ENCODE measurements at places on chromosomes 2 and 18.

DNA sequence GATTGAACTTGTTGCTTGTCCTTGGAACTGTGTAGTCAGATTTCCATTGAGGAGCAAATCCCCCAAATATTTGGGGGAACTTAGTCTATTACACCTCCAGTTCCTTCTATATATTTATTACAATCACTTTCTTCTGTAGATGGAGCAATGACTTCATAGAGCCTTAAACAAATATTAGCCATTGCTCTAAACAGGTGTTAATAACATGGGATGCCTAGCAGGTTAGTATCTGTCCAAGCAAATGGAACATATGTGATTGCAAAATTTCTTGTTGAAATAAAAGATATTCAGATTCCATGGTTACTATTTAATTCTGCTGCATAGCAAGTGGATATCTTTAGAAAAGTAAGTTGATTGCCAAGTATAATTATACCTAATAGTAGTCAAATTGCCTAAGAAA is 207.6 kb upstream of the NABP1 start:
- no peak for DNase-seq

DNA sequence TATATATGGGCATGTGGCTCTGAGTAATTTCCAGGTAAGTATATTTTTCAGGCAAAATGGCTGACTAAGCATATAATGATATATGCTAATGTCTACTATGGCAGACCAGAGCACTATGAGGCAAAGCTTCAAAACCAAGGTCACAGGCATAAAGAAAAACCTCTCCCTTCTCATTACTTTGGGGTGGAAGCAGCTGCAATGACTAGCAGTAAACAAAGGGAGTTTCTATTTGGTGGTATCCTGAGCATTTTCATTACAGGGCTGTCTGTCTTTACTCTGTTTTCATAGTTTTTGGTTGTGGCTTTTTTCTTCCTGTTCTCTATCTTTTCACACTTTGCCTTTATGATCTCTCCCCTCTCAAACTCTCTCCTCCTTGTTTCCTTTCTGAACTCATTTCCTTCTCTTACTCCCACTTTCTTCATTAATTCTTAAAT is 15.6 kb downstream of the PDE6D start:
- no peak for DNase-seq

DNA sequence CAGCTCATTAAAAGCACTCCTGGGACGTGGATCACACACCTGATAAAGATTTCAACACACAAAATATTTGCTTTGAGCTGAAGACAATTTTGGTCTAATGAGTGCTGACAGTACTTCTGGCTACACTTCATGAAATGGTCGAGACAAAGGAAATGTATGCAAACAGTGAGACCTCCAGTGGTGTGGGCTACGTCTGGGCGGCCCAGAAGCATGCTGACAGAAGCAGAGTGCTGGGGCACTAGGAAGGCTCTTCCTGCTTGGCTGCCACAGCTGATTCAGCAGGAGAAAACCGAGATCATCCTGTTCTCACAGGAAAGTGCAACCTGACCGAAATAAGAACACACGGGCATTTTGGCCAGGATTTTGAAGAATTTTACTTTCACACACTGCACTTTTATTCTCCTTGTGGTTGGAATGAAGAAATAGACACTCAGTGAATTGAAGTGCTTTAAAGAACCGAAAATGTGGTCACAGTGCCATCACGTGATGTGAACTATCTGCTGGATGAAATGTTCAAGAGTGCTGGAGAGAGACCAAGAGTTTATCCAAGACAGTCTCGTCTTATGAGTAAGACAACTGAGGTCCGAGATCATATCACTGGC is 149.5 kb downstream of the CCBE1 start:
- no peak for DNase-seq

DNA sequence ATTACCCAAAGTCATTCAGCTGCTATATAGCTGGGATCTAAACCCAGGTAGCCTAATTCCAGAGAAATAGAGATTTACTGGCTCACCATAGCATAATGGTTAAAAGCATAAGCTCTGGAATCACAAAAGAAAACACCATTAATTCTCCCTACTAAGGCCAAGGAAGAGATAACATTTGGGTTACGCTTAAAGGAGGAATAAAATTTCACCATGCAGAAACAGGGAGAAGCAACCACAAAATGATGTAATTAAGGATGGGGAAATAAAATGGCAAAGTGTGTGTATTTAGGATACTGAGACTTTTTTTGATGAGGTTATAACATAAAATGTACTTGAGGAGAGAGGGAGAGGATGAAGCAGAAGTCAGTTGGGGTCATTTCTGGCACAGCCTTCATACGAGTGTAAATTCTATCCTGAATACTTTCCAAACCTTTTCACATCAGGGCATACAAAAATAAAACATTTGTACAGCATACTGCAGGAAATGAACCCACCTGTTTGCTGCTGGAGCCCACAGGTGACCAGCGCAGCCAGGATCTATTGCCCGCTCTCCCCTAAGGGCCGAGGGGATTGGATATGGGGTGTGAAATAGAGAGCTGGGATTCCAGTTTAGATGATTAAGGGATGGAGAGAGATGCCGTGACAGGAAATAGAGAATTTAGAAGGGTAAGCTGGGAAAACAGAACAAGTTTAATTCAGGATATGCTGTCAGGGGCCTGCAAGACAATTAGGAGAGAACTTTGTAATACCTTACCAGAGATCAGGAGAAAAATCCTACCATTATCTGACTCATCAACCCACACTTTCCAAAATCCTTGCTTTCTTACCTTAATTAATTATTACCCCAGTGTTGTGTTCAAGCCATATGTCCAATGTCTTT is 43.8 kb upstream of the SERTAD2 start:
- no peak for DNase-seq

GRCh38 chr2:33406622-33407021 is 69.8 kb upstream of the RASGRP3 start:
- no peak for DNase-seq

DNA sequence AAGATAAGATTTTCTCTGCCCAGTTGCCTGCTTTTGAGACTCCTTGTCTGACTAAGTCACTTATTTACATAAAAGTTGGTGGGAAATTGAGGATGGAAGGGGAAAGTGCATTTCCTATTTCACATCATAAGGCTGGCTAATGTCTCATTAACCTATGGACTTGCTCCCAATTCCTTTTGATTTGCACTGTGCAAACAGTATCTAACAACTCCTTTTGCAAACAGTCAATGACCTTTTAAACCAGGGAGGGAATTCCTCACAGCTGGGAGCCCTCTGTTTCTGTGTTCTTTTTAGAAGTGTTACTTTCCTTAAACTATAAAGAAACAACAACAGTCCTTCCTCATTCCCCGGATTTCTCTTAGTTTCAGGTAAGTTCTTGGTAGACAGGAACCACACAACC is 272.8 kb downstream of the RND3 start:
- no peak for DNase-seq

DNA sequence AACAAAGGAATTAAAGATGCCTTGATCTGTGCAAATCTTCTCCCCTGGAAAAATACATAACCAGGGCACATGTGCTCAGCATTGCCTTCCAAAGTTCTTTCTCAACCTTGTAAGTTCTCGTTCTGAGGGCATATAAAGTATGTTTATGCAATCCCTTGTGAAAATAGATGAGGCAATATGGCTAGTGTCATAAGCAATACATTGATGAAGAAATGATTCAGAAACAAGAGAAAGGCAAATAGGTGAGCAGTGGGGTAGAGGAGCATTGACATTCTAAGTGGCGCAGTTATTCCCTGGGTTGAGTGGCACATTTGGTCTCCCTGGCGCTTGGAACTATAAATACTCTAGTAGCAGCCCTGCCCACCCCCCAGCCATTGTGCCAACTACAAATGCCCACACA is 57.4 kb upstream of the PGAP1 start:
- DNase-seq = no peak

- no peak for DNase-seq
Observed at GRCh38 chr18:33821503-33821902, 243.5 kb downstream of the ASXL3 start.

- DNase-seq = no peak
Observed at GRCh38 chr2:17799301-17800120, 16.7 kb upstream of the MSGN1 start.

GRCh38 chr2:44836174-44836573 is 105.3 kb upstream of the SIX3 start:
- no peak for DNase-seq

DNA sequence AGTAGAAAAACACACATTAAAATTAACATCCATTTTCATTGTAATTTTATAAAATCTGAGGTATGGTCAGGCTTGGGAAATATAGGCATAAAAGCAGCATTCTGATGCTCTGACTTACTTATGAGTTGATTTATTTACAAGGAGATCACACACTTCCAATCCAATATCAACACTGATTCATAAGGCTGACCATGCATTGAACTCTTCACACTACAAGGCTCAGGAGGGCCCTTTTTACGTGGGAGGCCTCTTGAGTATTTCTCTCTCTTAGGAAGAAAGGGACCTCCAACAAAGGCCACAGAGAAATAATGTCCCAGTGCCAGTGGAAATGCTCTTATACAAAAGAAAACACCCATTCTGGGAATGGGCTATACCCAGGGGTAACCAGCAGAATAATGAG is 222.8 kb downstream of the NAPG start:
- DNase-seq = no peak

DNA sequence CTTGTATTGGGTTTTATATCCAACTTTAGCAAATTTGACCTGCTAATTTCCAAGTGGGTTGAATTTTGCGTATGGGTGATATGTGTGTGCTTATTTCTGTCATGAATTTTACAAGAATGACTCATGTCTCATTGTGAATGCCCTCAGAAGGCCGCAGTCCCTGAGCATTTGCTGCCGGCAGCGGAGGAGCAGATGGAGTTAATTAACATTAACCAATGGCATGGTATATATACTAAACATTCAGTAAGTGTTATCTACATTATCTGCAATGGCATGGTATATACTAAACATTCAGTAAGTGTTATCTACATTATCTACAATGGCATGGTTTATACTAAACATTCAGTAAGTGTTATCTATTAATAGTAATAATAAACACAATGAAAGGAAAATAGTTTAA is 90.1 kb downstream of the DOK6 start:
- no peak for DNase-seq

GRCh38 chr2:12507295-12507694 is 209.4 kb upstream of the TRIB2 start:
- DNase-seq = no peak

- no peak for DNase-seq
Observed at GRCh38 chr18:25279133-25279532, 72.8 kb downstream of the ZNF521 start.

GRCh38 chr2:31371691-31372090 is 42.9 kb downstream of the XDH start:
- no peak for DNase-seq

GRCh38 chr18:78993014-78993926 is 13.7 kb downstream of the SALL3 start:
- DNase-seq = no peak

GRCh38 chr2:129113776-129114175 is 795.1 kb upstream of the HS6ST1 start:
- no peak for DNase-seq

DNA sequence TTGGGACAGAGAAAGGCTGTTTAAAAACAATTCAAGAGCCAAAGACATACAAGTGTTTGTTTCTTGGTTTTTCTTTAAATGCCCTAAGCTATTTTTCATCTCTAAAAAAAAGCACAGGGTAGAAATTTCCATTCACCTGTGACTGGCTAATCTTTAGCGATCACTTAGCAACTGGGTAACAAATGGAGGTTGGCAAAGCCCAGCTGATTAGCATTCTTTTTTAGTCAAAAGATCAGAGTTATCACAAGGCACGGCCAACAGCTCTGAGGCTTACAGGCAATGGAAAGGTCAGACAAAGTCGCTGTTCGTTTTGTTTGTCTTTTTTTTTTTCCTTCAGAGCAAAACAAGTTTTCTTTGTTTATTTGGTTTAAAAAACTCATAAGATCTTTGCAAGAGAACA is 29.0 kb upstream of the TTR start:
- no peak for DNase-seq

DNA sequence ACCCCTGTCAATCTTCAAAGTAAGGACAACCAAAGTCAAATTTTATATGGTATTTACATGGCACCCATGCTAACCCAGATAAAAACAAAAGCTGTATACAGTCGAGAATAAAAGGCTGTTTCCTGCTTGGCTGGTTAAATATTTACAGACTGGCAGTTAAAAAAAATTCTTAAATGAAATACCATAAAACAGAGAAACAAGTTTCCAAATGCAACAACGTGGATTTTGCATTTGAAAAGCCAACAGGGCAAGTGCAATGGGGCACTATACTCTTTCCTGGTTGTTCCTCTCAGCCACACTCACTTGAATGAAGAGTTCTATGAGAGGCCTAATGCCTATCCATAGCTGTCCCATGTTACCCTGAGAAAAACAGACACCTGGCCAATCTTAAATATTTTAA is 6.1 kb upstream of the NR4A2 start:
- DNase-seq = no peak

DNA sequence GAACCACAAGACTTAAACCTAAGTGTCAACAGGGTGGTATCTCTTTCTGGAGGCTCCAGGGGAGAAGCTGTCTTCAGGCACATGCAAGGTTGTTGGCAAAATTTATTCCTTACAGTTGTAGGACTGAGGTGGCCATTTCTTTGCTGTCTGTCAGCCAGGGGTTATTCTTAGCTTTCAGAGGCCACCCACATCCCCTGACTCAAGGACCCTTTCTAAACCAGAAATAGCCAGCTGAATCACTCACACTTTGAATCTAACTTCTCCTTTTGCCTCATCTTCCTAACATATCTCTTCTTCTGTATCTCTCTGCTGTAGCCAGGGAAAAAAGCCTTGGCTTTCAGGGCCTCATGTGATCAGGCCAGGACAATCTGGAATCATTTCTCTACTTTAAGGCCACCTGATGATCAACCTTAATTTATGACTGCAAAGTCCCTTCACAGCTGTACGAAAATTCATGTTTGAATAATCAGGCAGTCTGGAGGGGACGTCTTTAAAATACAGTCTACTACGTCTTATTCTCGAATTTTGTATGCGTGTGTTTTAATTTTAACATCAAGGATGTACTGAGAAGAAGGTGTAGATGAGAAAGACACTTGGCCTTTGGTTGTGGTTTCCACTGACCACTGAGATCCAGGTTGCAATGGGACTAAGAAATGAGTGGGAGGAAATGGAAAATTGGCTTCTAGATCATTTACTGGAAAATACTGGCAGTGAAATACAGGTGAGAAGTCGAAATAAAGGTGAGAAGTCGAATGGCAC is 90.4 kb downstream of the DOCK10 start:
- no peak for DNase-seq

- DNase-seq = no peak
Observed at GRCh38 chr2:132538331-132538855, 121.8 kb downstream of the GPR39 start.
